ENCODE measurements at places on chromosomes 11 and 22.

GRCh38 chr11:6576471-6577373, 26.7 kb downstream of the RRP8 start:
- no peak for DNase-seq

DNA sequence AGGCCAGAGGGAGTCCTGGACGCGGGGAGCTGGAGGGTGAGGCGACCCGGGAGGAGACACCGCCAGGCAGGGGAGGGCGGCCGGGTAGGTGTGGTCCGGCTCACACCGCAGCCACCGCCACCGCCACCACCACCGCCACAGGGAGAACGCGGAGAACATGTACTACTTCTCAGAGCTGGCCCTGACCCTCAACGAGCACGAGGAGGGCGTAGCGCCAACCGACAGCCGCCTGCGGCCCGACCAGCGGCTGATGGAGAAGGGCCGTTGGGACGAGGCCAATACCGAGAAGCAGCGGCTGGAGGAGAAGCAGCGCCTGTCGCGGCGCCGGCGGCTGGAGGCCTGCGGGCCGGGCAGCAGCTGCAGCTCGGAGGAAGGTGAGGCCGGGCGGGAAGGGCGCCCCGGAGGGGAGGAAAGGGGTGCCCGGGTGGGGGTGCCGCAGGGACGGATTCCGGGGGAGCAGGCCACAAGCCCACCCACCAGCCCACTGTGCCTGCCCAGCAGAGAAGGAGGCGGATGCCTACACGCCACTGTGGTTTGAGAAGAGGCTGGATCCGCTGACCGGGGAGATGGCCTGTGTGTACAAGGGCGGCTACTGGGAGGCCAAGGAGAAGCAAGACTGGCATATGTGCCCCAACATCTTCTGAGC, 62.8 kb downstream of the MORC2 start:
- no peak for DNase-seq

GRCh38 chr22:37533995-37534394, 14.8 kb upstream of the CARD10 start:
- no peak for DNase-seq

DNA sequence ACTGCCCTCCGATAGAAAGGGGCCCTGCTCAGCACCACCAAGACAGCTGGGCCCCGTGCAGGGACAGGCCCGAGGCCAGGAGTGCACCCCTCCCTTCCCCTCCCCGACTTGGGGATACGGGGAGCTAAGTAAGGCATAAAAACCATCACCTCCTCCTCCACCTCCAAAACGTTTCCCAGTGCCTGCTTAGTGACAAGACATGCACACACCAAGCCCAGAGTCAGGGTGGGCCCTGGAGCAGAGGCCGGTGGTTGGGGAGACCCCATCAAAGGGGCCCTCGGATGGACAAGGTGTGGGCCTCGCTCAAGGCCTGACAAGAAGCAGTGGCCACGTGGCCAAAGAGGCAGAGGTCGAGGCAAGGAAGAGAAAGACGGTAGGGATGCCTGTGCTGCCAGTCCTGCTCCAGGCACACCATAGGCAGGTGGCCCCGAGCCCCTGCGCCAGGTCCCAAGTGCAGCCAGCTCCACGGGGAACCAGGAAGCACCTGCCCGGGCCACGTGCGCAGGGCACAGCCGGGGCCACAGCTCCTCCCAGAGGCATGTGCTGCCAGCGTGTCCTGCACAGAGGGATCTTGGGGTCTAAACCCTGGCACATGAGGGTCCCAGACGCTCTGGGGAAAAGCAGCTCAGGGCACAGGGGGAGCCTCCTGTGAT, 53.0 kb downstream of the BRD1 start:
- DNase-seq, result no peak

DNA sequence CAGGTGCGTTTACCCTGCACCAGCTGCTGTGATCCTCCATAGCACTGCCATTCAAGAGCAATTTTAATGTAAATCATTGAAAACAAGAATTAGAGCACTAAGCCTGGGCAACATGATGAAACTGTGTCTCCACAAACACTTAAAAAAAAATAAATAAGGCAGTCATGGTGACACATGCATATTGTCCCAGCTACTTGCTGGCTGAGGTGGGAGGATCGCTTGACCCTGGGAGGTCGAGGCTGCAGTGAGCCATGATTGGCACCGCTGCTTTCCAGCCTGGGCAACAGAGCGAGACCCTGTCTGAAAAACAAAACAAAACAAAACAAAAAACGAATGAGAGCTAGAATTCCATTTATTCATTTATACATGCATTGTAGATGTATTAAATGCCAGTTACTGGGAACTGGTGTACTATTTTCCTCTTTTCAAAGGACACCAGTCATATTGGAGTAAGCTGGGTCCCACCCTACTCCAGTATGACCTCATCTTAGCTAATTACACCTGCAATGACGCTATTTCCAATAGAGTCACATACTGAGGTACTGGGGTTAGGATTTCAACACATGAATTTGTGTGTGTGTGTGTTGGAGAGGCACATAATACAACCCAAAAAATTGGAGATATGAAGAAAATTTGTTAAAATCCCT, 101.9 kb downstream of the MICAL2 start:
- no peak for DNase-seq
